ENCODE measurements at places on chromosomes 13 and 19.
A peak's percentile ranks its signal among the peaks of the same experiment; 100 is the strongest.

DNA sequence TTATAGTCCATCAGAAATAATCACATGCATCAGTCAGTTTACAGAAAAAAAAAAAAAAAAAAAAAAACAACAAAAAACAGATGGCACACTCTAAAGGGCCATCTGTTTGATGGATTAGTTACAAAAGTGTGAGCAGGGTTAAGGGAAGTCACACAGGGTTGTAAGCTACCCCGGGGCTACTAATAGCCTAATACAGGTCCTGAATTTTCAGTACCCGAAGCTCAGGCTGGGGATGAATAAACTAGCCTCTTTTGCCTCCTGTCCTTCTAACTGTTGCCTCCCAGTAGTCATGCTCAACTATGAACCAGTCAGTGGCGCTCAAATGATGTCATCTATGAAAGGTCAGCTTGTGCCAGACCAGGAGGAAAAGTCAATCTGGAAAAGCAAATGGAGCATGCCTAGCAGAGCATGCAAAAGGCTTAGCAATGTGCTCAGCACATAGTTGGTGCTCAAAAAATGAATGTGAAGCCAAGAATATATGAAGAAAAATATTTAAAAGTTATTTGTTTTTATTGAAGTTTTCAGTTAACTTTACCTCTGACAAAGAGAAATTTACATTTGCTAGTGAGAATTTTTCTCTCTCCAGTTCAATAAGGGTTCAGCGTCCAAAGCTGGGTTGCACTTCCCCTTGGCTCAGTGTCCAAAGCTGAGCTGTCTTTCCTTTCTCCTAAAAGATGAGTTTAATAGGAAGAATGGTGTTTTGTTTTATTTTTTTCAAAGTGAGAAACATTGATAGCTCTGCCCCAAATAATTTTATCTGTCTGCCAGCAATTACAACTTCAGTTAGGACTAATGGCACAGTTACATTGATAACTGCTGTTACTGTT, 30.8 kb upstream of the LRCH1 start:
- no peak for DNase-seq

- DNase-seq = no peak
These were observed 23.6 kb upstream of the LRCH1 start for GRCh38 chr13:46529216-46529919.

DNA sequence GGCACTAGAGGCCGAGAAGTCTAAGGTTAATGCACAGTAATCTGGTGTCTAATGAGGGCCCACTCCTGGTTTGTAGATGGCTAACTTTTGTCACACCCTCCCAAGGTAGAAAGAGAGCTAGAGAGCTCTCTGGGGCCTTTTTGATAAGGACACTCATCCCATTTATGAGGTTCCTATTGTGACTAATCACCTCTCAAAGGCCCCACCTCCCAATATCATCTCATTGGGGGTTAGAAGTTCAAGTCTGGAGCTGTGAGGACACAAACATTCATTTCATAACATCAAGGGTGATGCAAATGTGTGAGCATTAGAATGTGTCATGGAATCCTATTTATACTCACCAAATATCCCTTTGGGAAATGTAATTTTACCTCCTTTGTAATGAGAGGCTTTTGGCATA, 79.2 kb upstream of the SLC10A2 start:
- no peak for DNase-seq

- no peak for DNase-seq
These were observed 121.9 kb upstream of the TSC22D1 start for GRCh38 chr13:44698066-44698465.

DNA sequence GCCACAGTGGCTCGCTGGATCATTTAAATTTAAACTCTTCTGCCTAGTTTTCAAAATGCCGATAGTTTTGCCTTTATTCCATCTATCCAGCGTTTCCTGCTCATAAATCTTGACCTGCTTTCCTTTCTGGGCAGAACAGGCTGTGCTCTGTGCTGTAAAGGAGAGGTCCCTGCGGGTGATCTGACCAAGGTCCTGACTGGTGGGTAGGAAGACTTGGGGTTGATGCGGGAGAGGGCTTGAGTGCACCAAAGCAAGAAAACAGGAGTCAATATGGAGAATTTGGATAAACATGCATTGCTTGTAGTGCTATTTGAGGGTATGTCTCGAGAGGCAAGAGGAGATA, 533.6 kb downstream of the MYO16 start:
- no peak for DNase-seq

DNA sequence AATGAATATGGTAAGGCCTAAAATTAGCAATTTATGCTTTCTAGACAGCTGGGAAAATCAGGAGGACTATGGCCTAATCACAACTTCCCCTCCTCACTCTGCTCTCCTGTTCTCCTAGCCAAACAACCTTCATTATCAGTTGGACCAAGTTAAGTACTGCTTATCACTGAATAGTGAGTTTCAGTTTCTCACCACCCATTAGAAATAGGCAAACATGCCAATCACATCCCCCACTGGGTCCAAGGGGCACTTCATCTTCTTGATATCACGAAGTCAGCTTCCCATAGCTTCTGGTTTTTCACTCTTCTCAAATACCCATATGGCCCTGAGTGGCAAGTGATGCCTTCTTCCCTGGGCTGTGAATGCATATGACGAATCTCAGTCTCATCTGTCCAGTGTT, 689.6 kb downstream of the SLITRK5 start:
- DNase-seq = no peak

DNA sequence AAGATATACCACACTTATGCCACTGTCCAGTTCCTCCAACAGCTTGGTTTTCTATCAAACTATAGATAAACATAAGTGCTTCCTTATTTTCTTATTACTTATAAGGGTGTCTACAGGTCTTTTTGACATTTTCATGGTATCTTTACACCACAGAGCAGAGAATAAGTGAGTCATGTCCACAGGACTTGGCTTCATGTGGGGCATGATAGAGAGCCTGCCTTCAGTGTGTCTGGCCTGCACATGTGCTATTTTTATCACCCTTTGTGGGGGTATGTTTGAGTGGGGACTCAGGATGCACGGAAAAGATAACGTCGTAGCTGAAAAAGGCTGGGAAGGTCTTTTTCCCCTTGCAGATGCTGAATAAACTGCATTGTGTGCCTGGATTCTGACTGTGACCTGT, 8.1 kb upstream of the STOML3 start:
- DNase-seq = no peak

- peak; percentile 61 for DNase-seq
These were observed 13.8 kb downstream of the DNASE2 start for GRCh38 chr19:12867120-12868099.

- DNase-seq = no peak
These were observed 99.0 kb downstream of the MYO16 start for GRCh38 chr13:108728370-108728769.

DNA sequence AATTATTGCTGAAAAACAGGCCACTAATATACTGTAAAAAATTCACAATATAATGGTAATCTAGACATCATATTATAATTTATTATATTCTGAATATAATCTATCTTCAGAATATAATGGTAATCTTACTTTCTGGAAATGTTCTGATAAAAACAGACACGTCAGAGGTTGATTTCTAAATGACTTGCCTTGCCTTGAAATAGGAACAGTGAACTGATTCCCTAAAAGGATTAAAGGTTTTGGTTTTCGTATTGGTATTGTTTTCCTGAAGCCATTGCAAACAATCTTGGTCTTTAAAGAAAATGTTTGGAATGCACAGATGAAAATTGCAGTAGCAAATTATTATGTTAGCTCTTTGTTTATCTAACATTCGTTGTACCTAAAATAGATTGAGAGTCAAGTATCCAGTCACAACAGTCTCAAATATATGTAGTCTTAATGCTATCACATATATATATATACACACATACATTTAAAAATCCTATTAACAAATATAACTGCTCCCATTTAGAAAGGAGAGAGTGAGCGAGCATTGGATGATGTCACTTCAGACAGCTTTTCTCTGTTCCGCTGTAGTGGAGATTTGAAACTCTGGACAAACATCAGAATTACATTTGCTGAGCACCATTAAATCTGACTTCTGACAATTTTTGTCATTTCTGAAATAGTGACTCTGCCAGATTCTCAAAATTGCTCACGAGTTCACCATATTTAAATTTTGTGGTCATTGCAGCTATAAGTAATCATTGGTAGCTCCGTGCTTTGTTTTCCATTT, 1.7 kb downstream of the ITM2B start:
- no peak for DNase-seq

DNA sequence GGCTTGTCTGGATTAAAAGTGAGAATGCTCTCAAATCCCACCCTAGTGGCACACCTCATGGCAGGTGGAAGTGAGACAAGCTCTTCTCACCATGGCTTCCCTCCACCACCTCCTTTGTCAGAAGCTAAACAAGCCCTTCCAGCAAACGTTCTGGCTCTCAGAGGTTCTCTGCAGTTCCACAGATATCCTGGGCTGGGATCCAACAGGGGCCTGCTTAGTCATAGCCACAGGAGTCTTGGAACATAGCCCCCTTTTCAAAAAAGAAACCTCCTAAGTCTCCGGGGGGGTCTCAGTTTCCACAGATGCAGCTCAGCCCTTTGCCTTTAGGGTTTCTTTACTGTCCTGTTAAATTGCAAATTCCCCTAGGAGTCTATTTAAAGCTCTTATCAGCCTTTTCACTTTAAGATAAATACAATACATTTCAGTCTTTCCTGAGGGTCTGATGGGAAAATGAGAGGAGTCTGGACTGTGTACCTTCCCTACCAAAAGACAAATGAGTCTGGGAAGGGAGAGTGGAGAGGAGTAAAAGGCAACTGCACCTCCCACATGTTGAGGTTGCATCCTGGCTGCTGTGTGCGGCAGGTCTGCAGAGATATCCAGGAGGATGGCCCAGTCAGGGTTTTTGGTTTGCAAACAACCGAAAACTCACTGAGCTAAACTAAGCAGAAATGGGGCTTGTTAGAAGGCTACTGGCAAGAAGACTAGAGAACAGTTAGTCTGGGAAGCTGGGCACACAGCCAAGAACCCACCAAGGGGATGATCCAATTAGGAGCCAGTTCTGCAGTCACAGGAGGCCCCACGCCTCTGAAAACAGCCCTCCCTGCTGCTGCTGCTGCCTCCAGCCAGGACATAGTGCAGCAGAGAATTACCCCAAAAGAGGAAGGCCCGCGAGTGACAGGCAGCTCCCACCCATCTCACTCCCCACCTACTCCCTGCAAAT, 41.4 kb upstream of the SERP2 start:
- DNase-seq = no peak

DNA sequence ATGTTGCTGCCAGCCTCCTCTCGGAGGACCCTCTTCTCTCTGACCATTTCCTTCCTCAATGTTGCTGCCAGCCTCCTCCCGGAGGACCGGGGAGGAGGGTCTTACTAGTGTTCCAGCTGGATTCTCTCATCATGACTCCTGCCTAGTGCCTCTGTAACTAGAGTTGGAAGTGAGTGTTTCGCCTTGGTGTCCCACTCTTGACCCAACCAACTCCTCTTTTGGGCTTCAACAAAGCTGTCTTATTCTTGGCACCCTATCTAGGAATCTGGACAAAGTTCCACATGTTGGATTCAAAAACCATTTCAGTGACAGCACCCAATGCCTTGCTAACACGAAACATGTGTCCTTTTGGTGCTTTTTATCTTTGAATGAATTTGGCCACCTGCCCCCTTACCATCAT, 165.4 kb downstream of the GPC5 start:
- DNase-seq = no peak

GRCh38 chr19:16892436-16892835, 3.6 kb downstream of the F2RL3 start:
- no peak for DNase-seq

DNA sequence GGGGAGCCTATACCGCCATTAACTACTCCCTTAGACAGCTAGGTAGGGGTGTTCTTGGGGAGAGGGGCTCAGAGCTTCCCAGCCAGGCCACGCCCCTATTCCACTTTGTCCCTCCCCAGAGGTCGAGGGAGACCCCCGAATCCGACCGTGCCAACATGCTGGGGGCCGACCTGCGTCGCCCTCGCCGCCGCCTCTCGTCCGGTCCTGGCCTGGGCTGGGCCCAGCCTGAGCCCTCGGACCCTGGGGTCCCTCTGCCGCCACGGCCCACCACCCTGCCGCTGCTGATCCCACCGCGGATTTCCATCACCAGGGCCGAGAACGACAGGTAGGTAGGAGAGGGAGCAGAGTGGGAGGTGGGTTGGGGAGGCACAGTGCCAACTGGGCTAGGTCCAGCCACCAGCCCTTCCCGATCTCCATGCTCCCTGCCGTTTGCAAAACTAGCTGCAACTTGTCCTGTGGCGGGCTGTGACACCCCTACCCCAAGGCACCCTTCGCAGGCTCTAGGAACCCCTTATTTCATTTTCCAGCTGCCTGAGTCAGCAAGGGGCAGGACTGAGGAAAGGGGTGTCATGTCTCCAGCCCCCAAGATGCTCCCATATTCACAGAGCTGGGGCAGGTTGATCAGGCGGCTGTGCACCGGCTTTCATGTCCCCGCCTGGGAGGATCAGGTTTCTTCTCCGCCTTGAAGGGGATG, 2.6 kb upstream of the PDE4A start:
- no peak for DNase-seq

DNA sequence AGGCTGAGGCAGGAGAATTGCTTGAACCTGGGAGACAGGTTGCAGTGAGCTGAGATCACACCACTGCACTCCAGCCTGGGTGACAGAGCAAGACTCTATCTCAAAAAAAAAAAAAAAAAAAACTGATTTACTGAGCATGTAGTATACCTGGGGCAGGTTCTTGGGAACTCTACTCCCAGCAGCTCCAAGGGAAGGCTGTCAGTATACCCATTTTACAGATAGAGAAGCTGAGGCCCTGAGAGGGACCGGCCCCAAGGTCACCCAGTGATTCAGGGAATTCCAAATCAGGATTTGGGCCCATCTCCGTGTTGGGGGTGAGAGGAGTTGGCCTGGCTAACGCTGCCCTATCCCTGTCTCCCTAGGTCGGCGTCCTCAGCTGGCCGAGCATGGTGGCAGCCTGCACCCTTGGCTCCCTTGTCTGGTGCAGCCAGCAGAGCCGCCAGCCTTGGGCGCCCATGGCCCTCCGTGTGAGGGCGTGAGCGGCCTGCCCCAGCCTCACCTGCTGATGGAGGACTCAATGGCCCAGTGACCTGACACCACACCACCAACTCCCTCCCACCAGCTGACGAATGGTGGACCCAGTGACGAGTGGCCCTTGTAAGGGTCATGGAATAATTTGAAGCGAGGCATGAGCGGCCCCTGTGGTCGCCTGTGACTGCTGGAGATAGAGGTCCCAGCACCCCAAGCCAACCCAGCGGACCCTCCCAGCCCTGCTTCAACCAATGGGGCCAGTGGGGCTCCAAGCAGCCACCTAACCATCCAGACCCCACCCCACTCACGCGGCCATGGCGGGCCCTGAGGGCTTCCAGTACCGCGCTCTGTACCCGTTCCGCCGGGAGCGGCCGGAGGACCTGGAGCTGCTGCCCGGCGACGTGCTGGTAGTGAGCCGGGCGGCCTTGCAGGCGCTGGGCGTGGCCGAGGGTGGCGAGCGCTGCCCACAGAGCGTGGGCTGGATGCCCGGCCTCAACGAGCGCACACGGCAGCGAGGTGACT, 2.4 kb downstream of the PIK3R2 start:
- no peak for DNase-seq

- DNase-seq = no peak
These were observed 1.8 kb downstream of the ABHD13 start for GRCh38 chr13:108220041-108220440.

GRCh38 chr13:84902243-84902642, 897.0 kb downstream of the SLITRK6 start:
- DNase-seq = no peak

- DNase-seq = no peak
These were observed 2044.9 kb upstream of the PCDH20 start for GRCh38 chr13:63460462-63461090.

GRCh38 chr13:46751811-46752635, 44.9 kb downstream of the ESD start:
- peak; percentile 40 for DNase-seq
